ENCODE measurements at places on chromosomes 1 and 21. TPM values are rescaled to one million over a fixed set of nuclear protein-coding genes. Genes with fewer than 3 reads are reported as not detected.

DNA sequence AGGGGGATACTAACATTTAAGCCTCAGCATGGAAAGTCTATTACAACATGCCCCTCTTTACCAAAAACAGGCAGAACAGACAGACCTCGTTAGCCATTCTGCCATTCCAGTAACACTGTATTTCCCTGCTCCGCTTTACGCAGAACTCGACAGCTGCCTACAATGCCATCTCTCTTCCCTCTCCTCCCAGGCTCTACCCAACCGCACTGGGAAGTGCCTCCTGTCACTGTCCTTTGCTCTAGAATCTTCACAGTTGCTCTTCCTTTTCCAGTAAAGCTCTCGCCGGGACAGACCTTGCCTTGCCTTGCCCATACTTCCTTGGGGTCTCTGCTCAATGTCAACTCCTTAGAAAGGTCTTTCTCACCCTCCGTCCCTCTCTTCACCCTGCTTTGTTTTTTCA is 22.8 kb downstream of the COA6 start:
- H3K4me3 ChIP-seq = no peak overlapping the region
- peaks cover 12% of the 10 kb centered on the region for H3K36me3 ChIP-seq
- H3K27ac ChIP-seq = no peak overlapping the region
- DNase-seq = no peak

The KRTAP19-1 gene
- total RNA-seq = not detected

GRCh38 chr1:39394598-39394997 is 96.8 kb upstream of the BMP8A start:
- H3K27ac ChIP-seq = peak overlapping the region; percentile 45
- H3K27me3 ChIP-seq = no peaks in the 10 kb centered on the region
- H3K36me3 ChIP-seq = peaks cover 14% of the 10 kb centered on the region
- peaks cover 64% of the 10 kb centered on the region for H3K4me1 ChIP-seq
- no peak overlapping the region for H3K4me3 ChIP-seq

The CNR2 gene
- total RNA-seq = 3.8 TPM

The CTSS gene
- total RNA-seq = 248 TPM

- peaks cover 25% of the 10 kb centered on the region for H3K4me1 ChIP-seq
- peak overlapping the region; percentile 21 for H3K4me3 ChIP-seq
- no peak for DNase-seq
- H3K36me3 ChIP-seq = no peaks in the 10 kb centered on the region
Observed at GRCh38 chr1:51736702-51737101, 119.8 kb downstream of the OSBPL9 start.

DNA sequence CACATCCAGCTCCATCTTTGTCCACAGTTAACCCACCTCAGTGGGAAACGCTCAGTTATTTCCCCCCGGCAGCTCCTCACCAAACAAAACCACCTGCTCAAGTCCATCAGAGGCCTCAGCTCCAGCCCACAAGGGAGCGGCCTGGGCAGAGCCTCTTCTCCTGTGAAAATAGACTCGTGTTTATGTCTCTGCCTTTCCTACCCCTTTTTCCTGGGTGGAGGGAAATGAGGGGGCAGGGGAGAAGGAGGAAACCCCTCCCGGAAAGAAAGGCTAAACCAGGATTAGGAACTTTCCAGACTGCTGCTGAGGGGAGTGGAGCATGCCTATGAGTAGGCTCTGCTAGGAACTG is 81.6 kb downstream of the PAX7 start:
- peaks cover 4% of the 10 kb centered on the region for H3K4me1 ChIP-seq
- H3K27me3 ChIP-seq = peaks cover 38% of the 10 kb centered on the region
- H3K27ac ChIP-seq = no peak overlapping the region

GRCh38 chr1:196148367-196148970 is 459.8 kb downstream of the KCNT2 start:
- H3K27me3 ChIP-seq = no peaks in the 10 kb centered on the region
- H3K4me1 ChIP-seq = peaks cover 5% of the 10 kb centered on the region
- H3K27ac ChIP-seq = no peak overlapping the region
- H3K4me3 ChIP-seq = no peak overlapping the region
- DNase-seq = no peak

GRCh38 chr1:150210706-150211105 is 25.2 kb downstream of the ANP32E start:
- H3K4me1 ChIP-seq = peaks cover 13% of the 10 kb centered on the region
- no peak overlapping the region for H3K4me3 ChIP-seq
- H3K36me3 ChIP-seq = peaks cover 4% of the 10 kb centered on the region
- no peaks in the 10 kb centered on the region for H3K27me3 ChIP-seq
- DNase-seq = no peak

The ELF3 gene
- 0.84 TPM for total RNA-seq

GRCh38 chr1:244653439-244654107 is 647 bp downstream of the DESI2 start:
- H3K4me3 ChIP-seq = no peak overlapping the region
- peaks cover 6% of the 10 kb centered on the region for H3K36me3 ChIP-seq
- H3K27me3 ChIP-seq = no peaks in the 10 kb centered on the region
- no peak overlapping the region for H3K27ac ChIP-seq
- no peak for DNase-seq
- peaks cover 26% of the 10 kb centered on the region for H3K4me1 ChIP-seq

GRCh38 chr1:85983316-85983715 is 173.3 kb downstream of the COL24A1 start:
- no peaks in the 10 kb centered on the region for H3K27me3 ChIP-seq
- no peaks in the 10 kb centered on the region for H3K4me1 ChIP-seq
- H3K27ac ChIP-seq = no peak overlapping the region
- DNase-seq = no peak

The CC2D1B gene
- total RNA-seq = 59.3 TPM

- peak overlapping the region; percentile 85 for H3K27ac ChIP-seq
- H3K4me1 ChIP-seq = peaks cover 34% of the 10 kb centered on the region
- peak; percentile 63 for DNase-seq
- no peaks in the 10 kb centered on the region for H3K36me3 ChIP-seq
- no peaks in the 10 kb centered on the region for H3K27me3 ChIP-seq
Observed at GRCh38 chr21:29299916-29300806, 1.4 kb downstream of the BACH1 start.

DNA sequence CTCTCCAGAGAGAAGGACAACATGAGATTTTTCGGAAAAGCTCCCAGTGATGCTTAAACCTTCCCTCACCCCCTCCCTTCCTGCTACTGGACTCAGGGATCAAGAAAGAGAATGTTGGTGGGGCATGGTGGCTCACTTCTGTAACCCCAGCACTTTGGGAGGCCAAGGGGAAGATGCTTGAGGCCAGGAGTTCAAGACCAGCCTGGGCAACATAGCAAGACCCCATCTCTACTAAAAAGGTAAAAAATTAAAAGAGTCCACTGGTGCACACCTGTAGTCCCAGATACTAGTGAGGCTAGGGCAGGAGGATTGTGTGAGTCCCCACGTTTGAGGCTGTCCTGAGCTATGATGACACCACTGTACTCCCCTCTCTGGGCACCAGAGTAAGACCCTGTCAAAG is 162.9 kb upstream of the RAB4A start:
- H3K4me3 ChIP-seq = no peak overlapping the region
- no peak overlapping the region for H3K27ac ChIP-seq
- H3K27me3 ChIP-seq = peaks cover 11% of the 10 kb centered on the region
- DNase-seq = no peak

GRCh38 chr1:22077728-22078127 is 25.2 kb downstream of the CDC42 start:
- peak overlapping the region; percentile 52 for H3K27ac ChIP-seq
- peak overlapping the region; percentile 19 for H3K4me3 ChIP-seq
- peaks cover 34% of the 10 kb centered on the region for H3K36me3 ChIP-seq
- peaks cover 74% of the 10 kb centered on the region for H3K4me1 ChIP-seq

DNA sequence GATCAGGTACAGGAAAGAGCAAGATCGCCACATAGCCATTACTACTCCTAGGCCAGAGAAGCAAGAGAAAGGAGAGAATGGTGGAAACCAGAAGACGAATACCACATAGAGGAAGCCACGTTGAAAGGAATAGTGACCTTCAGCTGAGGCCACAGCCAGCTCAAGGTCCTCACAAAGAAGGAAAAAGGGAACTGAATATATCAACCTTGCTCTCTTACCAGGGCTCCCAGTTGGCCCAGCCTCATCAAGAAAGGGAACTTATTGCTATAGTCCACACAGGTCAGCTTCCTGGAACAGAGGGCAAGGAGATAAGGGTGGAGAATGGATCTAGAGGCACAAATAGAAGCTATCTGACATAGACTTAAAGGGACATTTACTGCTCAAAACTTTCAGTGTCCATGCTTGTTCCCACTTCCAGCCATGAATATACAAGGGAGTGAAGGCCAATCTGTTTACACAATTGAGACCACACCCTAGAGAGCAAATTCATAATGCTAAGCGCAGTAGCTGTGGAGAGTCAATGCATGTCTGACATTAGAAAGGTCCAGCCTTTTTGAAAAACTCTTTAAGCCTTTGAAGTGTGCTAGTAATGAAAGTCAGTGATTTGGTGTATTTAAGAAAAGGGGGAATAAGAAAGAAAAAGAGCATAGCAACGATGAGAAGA is 120.7 kb upstream of the ZC3H11B start:
- no peak overlapping the region for H3K27ac ChIP-seq
- no peak for DNase-seq
- no peaks in the 10 kb centered on the region for H3K4me1 ChIP-seq

- no peak overlapping the region for H3K27ac ChIP-seq
- peaks cover 7% of the 10 kb centered on the region for H3K27me3 ChIP-seq
- no peak overlapping the region for H3K4me3 ChIP-seq
- no peak for DNase-seq
Observed at GRCh38 chr1:117826540-117827078, 102.8 kb downstream of the GDAP2 start.

GRCh38 chr1:153507926-153508583 is 27.7 kb downstream of the S100A6 start:
- no peak for DNase-seq
- H3K27ac ChIP-seq = peak overlapping the region; percentile 23
- no peak overlapping the region for H3K4me3 ChIP-seq
- H3K27me3 ChIP-seq = no peaks in the 10 kb centered on the region

GRCh38 chr1:200654660-200655059 is 15.0 kb downstream of the DDX59 start:
- H3K27me3 ChIP-seq = no peaks in the 10 kb centered on the region
- peaks cover 30% of the 10 kb centered on the region for H3K4me1 ChIP-seq
- H3K4me3 ChIP-seq = no peak overlapping the region
- peaks cover 33% of the 10 kb centered on the region for H3K36me3 ChIP-seq
- peak overlapping the region; percentile 66 for H3K27ac ChIP-seq

- H3K4me3 ChIP-seq = no peak overlapping the region
- no peaks in the 10 kb centered on the region for H3K4me1 ChIP-seq
- no peak for DNase-seq
Observed at GRCh38 chr1:81809808-81810207, 9.1 kb downstream of the ADGRL2 start.

- H3K4me1 ChIP-seq = peaks cover 24% of the 10 kb centered on the region
- H3K27me3 ChIP-seq = no peaks in the 10 kb centered on the region
- no peaks in the 10 kb centered on the region for H3K36me3 ChIP-seq
- H3K27ac ChIP-seq = no peak overlapping the region
- no peak overlapping the region for H3K4me3 ChIP-seq
Observed at GRCh38 chr1:50930965-50931737, 28.9 kb downstream of the FAF1 start.

GRCh38 chr1:40389322-40389803 is 15.8 kb downstream of the SMAP2 start:
- H3K4me1 ChIP-seq = peaks cover 72% of the 10 kb centered on the region
- peak overlapping the region; percentile 83 for H3K4me3 ChIP-seq
- H3K36me3 ChIP-seq = peaks cover 29% of the 10 kb centered on the region
- no peak for DNase-seq
- no peaks in the 10 kb centered on the region for H3K27me3 ChIP-seq
- H3K27ac ChIP-seq = peak overlapping the region; percentile 93

The F13B gene
- not detected for total RNA-seq

The CD34 gene
- total RNA-seq = not detected

DNA sequence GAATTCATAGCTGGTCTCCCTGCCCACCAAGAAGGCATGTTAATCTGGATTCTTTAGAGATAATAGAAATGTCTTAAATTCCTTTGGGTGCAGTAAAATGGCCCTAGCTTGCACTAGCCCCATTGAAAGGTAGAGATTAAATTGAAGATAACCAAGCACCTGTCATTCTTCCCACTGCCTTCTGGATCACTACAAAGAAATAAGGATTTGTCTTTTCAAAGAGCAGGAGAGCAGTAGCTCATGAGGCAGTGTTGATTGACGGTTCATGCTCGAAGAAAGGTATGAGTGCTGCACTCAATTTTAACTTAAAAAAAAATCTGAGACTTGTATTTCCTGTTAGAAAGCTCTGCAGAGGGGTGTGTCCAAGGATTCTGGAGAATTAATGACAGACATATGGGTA is 74.9 kb upstream of the F3 start:
- H3K36me3 ChIP-seq = peaks cover 11% of the 10 kb centered on the region
- no peak overlapping the region for H3K27ac ChIP-seq
- no peak for DNase-seq
- no peak overlapping the region for H3K4me3 ChIP-seq
- peaks cover 27% of the 10 kb centered on the region for H3K27me3 ChIP-seq

- no peak for DNase-seq
- H3K27me3 ChIP-seq = peaks cover 16% of the 10 kb centered on the region
- no peaks in the 10 kb centered on the region for H3K36me3 ChIP-seq
- no peak within 1 kb of the TSS for H3K27ac ChIP-seq
Observed at GRCh38 chr1:39671793-39672550, at the start of gene NT5C1A. TSS of gene NT5C1A (minus strand) at chr1:39672107. CDS start at chr1:39672038, 69 bp downstream.

DNA sequence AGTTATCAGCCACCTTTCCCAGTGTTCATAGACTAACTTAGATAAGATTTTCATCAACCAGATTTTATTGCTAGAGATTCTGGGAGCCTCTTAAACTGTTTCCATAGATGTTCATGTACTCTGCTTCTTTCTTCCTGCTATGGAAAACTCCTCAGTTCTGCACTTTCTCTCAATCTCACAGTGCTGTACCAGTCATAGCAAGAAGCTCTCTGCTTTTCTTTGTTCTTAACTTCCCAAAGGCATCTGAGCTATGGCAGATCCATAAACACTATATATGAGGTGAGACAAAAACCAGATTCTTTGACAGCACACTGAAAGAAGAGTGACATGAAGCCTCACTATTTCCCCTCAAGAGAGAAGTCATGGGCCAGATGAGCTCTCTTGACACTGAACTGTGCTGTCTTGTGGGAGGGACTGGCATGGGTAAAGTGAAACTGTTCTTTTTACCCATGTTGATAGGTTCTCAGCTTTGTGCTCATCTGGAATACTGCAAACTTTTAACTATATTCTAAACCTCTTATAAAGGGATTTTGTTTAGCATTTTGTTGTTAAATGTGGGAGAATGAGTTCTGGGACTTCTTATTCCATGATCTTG is 64.2 kb upstream of the LYPLAL1 start:
- no peaks in the 10 kb centered on the region for H3K4me1 ChIP-seq
- no peak overlapping the region for H3K4me3 ChIP-seq
- peaks cover 12% of the 10 kb centered on the region for H3K36me3 ChIP-seq
- no peak for DNase-seq

GRCh38 chr21:36509973-36510664 is 30.2 kb upstream of the CLDN14 start:
- H3K4me1 ChIP-seq = peaks cover 12% of the 10 kb centered on the region
- H3K27ac ChIP-seq = no peak overlapping the region
- no peak overlapping the region for H3K4me3 ChIP-seq
- no peak for DNase-seq
- H3K36me3 ChIP-seq = no peaks in the 10 kb centered on the region
- no peaks in the 10 kb centered on the region for H3K27me3 ChIP-seq

The DIO1 gene
- not detected for total RNA-seq
